Prostate gland (tissue), 2 donors: ENCODE measurements at places on chromosomes 11 and 22.

GRCh38 chr11:3642071-3642951 is 519 bp upstream of the ART5 start:
- DNase-seq, result peak; percentile 76

GRCh38 chr22:43796567-43796966 is 15.5 kb downstream of the EFCAB6 start:
- no peak for DNase-seq

- peak; percentile 81 for DNase-seq
Observed at GRCh38 chr11:10293423-10294289, at the start of gene SBF2. SBF2 (minus strand) TSS chr11:10294219; CDS start chr11:10294069, 150 bp downstream.

GRCh38 chr11:91608677-91609076 is 615.9 kb upstream of the FAT3 start:
- DNase-seq, result peak; percentile 66
